Ovary (tissue), 10 donors: ENCODE measurements at places on chromosomes 4 and X. TPM values are rescaled to one million over a fixed set of nuclear protein-coding genes. Genes with fewer than 3 reads are reported as not detected.

Gene SRPX2
- total RNA-seq: 4.8 TPM

Gene RBM47
- 8.9 TPM for total RNA-seq

Gene CXCL3
- 17.5 TPM for total RNA-seq

Gene S100G
- not detected for total RNA-seq

Gene EVC2
- 14.0 TPM for total RNA-seq

Gene NXF2
- total RNA-seq: not detected

Gene NPY2R
- total RNA-seq: 0.79 TPM

Gene ARSD
- 42.1 TPM for total RNA-seq

Gene NUP62CL
- total RNA-seq: 1.5 TPM
